Adrenal gland (tissue), 19 donors: ENCODE measurements at places on chromosomes 7 and 10. TPM values are rescaled to one million over a fixed set of nuclear protein-coding genes. Genes with fewer than 3 reads are reported as not detected.

The MYL7 gene
- not detected for polyA plus RNA-seq

The GIMAP7 gene
- 17.6 TPM for polyA plus RNA-seq

The RSPH10B gene
- polyA plus RNA-seq = 0.49 TPM

The GIMAP5 gene
- polyA plus RNA-seq = 29.7 TPM

The SPDYE3 gene
- polyA plus RNA-seq = 0.16 TPM

The ABCB1 gene
- 185 TPM for polyA plus RNA-seq

The TMEM209 gene
- polyA plus RNA-seq = 35.3 TPM

The ZNF511 gene
- polyA plus RNA-seq = 102 TPM

The DGKI gene
- polyA plus RNA-seq = 0.71 TPM

The TMEM140 gene
- polyA plus RNA-seq = 14.6 TPM

The POLL gene
- 10.1 TPM for polyA plus RNA-seq

The CDH23 gene
- polyA plus RNA-seq = 20.2 TPM

The SPDYE2 gene
- polyA plus RNA-seq = 0.17 TPM

The CDK14 gene
- polyA plus RNA-seq = 3.4 TPM

The CRPPA gene
- polyA plus RNA-seq = 3.1 TPM

The THNSL1 gene
- 3.3 TPM for polyA plus RNA-seq

The EPHB6 gene
- 9.1 TPM for polyA plus RNA-seq
